COLO829 (cell line): ENCODE measurements at places on chromosomes 2 and 18.

GRCh38 chr2:190589008-190589407, 54.5 kb upstream of the NEMP2 start:
- no peak for DNase-seq

DNA sequence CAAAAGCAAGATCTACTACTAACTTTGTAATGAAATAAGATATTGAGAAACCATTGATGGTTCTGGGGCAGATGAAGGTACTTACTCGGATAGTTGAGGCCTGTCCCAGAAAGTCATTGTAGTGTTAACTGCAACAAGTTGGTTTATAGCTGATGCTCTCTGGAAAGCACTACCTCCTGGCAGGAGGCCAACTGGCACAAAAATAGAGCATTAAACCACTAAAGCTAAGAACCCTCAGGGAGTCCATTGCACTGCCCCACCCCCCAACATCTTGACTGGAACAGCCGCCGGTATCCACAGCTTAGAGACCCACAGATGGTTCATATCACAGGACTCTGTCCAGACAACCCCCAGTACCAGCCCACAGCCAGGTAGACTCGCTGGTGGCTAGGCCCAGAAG, 552.5 kb upstream of the CRIM1 start:
- DNase-seq: no peak

DNA sequence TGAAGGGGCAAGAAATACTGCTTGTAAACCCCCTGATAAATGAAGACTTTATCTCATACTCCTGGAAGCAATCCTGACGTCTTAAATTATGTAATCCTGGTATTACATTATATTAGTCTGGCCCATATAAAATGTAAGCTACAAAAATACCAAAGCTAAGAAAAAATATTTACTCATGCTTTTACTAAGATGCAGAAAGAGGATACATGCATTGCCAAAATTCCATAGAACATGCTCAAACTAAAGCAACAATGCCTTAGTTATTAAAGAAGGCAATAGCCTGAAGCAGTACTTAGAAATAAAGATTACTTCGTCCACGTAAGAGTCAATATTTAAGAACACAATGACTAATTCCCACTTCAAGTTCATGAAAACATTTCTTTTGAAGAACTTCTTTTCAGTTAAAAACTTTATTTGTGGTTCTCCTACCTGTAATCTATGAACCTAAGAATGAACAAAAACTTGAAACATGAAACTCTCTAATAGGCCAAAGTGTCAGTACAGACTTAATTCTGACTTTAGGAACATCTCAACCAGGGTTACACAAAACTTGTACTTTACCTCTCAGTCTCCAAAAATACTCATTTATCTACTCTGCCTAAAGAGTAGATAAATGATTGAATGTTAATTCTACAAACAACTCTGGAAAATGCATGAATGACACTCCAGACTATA, 117.3 kb downstream of the THADA start:
- peak; percentile 44 for DNase-seq

GRCh38 chr2:161078211-161078539, 82.1 kb upstream of the TANK start:
- DNase-seq: no peak

GRCh38 chr2:237867465-237867864, 8.0 kb downstream of the RAMP1 start:
- no peak for DNase-seq

DNA sequence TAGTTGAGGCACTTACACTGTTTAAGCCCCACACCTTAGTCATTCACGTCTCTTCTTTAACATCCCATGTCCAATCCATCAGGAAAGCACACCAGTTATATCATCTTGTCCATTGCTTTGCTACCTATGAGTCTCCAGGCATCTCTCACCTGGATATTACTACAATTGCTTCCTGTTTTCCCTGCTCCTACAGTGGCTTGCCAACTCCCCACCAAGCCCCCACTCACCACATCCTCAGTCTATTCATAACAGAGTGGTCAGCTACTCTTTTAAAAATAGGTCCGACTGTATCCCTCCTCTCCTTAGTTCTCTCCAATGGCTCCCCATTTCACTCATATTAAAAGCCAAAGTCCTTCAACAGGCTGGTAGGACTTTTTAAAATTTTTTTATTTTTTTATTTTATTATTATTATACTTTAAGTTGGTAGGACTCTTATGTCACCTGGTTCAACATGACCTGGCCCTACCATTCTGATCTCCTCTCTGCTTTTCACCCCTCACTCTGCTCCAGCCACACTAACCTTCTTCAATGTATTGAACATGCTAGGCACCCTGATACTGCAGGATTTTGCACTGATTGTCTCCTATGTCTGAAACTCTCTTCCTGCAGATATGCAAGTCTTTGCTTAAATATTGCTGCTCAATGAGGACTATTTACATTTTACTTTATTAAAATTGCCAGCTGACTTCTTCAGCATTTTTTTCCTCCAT, 253.2 kb downstream of the CYRIA start:
- DNase-seq: no peak

DNA sequence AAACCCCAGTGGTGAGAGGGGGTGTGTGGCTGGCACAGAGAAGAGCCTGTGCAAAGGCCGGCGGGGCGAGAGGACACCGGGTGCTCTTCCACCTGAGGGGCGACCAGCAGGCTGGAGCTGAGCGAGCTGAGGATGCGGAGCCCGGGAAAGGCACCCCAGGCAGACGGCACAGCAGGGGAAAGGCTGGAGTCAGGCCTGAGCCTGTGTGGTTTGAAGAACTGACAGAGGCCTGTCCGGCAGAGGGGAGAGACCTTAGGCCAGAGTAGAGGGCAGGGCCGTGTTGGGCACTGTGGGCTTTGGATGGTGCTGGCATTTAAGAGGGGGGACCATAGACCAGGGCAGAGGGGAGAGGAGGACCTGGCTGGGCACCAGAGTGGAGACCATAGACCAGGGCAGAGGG, 149.8 kb downstream of the RTP5 start:
- DNase-seq: no peak

DNA sequence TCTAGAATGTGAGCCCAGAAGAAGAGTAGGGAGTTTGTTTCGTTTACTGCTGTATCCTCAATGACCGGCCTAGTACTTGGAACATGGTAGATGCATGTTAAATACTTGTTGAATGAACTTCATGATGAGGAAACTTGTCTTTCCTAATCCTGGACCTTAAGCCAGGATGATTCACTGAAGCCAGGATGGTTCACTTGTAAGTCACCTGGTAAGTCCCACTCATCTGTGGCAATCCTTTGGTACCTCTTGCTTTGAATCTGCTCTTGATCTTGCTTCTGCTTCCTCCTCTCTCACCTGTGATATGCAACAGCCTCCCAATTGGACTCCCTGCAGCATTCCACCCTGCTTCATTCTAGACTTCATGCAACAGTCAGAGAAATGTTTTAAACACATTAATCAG, 43.6 kb downstream of the QPCT start:
- no peak for DNase-seq

DNA sequence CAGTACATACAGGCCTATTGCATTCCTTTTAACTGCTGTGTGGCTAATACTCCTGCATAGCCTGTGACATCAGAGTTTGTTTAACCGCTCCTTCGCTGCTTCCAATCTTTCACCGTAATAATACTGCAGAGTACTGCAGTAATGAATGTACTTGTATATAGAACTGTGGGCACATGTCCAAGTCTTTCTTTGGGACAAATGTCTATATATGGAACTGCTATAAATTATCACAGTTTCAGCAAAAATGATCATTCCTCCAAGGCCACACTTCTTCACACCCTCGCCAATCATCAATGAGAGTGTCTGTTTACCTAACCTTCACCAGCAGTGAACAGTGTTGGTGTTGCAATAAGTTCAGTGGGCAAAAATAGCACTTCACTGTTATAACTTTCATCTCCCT, 230.4 kb downstream of the SP3 start:
- no peak for DNase-seq

GRCh38 chr18:74856928-74857327, 259.3 kb downstream of the ZNF407 start:
- DNase-seq: no peak

- DNase-seq: no peak
Observed at GRCh38 chr2:32108111-32108510, 44.8 kb downstream of the SPAST start.
